ENCODE measurements at places on chromosomes 1 and 21. TPM values are rescaled to one million over a fixed set of nuclear protein-coding genes. Genes with fewer than 3 reads are reported as not detected.

DNA sequence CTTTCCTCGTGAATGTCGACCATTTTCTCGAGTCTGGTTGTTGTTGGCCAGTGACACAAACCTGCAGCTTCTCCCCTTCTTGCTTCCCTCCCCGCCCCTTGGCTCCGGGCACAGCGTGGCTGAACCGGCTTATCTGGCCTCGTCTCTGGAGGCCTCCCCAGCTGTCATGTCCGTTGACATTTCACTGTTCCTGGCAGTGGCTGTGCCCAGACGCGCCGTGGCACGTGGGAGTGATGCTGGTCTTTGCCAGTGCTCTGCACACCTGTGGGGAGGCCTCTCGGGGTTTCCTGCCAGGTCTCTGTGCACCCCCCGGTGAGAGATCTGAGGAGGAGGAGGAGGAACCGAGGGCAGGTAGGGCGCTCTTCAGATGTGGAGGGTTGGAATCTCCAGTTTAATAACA is 23.7 kb downstream of the SKI start:
- peaks cover 48% of the 10 kb centered on the region for H3K36me3 ChIP-seq
- no peaks in the 10 kb centered on the region for H3K27me3 ChIP-seq
- H3K4me1 ChIP-seq = peaks cover 22% of the 10 kb centered on the region
- no peak overlapping the region for H3K27ac ChIP-seq
- DNase-seq = no peak

GRCh38 chr21:14358775-14359174 is 24.2 kb downstream of the HSPA13 start:
- DNase-seq = no peak
- peaks cover 21% of the 10 kb centered on the region for H3K27me3 ChIP-seq
- H3K4me1 ChIP-seq = no peaks in the 10 kb centered on the region
- no peaks in the 10 kb centered on the region for H3K36me3 ChIP-seq
- no peak overlapping the region for H3K4me3 ChIP-seq

GRCh38 chr21:44057960-44058651 is 46.0 kb downstream of the TRAPPC10 start:
- peaks cover 45% of the 10 kb centered on the region for H3K4me1 ChIP-seq
- DNase-seq = peak; percentile 57
- H3K36me3 ChIP-seq = peaks cover 57% of the 10 kb centered on the region
- no peaks in the 10 kb centered on the region for H3K27me3 ChIP-seq

GRCh38 chr1:85544689-85545215 is 35.8 kb upstream of the CCN1 start:
- H3K36me3 ChIP-seq = no peaks in the 10 kb centered on the region
- no peak overlapping the region for H3K4me3 ChIP-seq
- peaks cover 25% of the 10 kb centered on the region for H3K27me3 ChIP-seq
- no peak for DNase-seq
- no peak overlapping the region for H3K27ac ChIP-seq

DNA sequence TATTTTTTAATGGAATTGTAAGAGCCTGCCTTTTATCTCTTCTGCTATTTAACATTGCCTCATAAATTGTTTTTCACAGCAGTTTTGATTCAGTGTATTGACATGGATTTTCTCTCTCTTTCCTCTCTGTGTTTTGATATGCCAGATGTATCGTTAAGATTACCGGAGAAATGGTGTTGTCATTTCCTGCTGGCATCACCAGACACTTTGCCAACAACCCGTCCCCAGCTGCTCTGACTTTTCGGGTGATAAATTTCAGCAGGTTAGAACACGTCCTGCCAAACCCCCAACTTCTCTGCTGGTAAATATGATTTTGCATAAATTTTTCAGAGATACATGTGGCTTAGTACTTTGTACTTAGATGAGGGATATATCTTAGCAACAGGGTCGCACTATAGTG is 23.1 kb upstream of the DYNLT5 start:
- peaks cover 7% of the 10 kb centered on the region for H3K27me3 ChIP-seq
- peak overlapping the region; percentile 19 for H3K4me3 ChIP-seq
- peaks cover 53% of the 10 kb centered on the region for H3K4me1 ChIP-seq
- DNase-seq = peak; percentile 41

- no peaks in the 10 kb centered on the region for H3K36me3 ChIP-seq
- no peak for DNase-seq
- no peaks in the 10 kb centered on the region for H3K4me1 ChIP-seq
- no peak overlapping the region for H3K27ac ChIP-seq
Measured at GRCh38 chr21:27719226-27719625, 752.3 kb upstream of the ADAMTS5 start.

DNA sequence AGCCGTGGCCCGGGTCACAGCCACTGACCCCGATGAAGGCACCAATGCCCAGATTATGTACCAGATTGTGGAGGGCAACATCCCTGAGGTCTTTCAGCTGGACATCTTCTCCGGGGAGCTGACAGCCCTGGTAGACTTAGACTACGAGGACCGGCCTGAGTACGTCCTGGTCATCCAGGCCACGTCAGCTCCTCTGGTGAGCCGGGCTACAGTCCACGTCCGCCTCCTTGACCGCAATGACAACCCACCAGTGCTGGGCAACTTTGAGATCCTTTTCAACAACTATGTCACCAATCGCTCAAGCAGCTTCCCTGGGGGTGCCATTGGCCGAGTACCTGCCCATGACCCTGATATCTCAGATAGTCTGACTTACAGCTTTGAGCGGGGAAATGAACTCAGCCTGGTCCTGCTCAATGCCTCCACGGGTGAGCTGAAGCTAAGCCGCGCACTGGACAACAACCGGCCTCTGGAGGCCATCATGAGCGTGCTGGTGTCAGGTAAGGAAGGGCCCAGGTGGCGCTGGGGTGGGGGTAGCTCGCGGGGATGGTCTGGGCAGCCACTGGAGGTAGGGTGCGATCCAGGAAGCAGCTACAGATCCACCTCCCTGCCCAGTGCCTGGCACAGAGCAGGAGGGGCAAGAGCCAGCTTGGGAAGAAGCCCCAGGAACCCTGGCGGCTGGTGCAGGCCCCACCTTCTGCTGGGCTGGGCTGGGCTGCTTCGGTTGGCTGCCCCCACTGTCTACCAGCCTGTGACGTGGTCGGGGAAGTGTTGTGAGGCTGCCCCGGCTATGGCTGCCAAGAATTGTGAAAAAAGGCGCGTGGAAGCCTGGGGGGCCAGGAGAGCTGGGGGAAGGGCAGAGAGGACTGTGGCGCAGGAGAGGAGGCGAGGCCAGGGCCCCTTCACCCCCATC is 3.8 kb downstream of the CELSR2 start:
- peaks cover 20% of the 10 kb centered on the region for H3K27me3 ChIP-seq
- DNase-seq = no peak
- no peaks in the 10 kb centered on the region for H3K36me3 ChIP-seq
- H3K4me3 ChIP-seq = no peak overlapping the region
- H3K27ac ChIP-seq = no peak overlapping the region

- no peaks in the 10 kb centered on the region for H3K36me3 ChIP-seq
- no peak overlapping the region for H3K4me3 ChIP-seq
- H3K4me1 ChIP-seq = no peaks in the 10 kb centered on the region
Measured at GRCh38 chr1:218259800-218260199, 25.3 kb upstream of the RRP15 start.

GRCh38 chr1:109912214-109912861 is 1.7 kb downstream of the CSF1 start:
- H3K36me3 ChIP-seq = peaks cover 51% of the 10 kb centered on the region
- no peak for DNase-seq
- H3K27ac ChIP-seq = peak overlapping the region; percentile 89
- peaks cover 79% of the 10 kb centered on the region for H3K4me1 ChIP-seq
- H3K27me3 ChIP-seq = no peaks in the 10 kb centered on the region

- H3K36me3 ChIP-seq = no peaks in the 10 kb centered on the region
- DNase-seq = no peak
- no peak overlapping the region for H3K27ac ChIP-seq
- no peak overlapping the region for H3K4me3 ChIP-seq
Measured at GRCh38 chr1:225534135-225534534, 106.3 kb upstream of the LBR start.

GRCh38 chr1:221947731-221948130 is 205.8 kb upstream of the DUSP10 start:
- DNase-seq = no peak
- no peak overlapping the region for H3K4me3 ChIP-seq
- H3K36me3 ChIP-seq = no peaks in the 10 kb centered on the region
- H3K27me3 ChIP-seq = peaks cover 2% of the 10 kb centered on the region
- H3K27ac ChIP-seq = no peak overlapping the region

- no peaks in the 10 kb centered on the region for H3K4me1 ChIP-seq
- DNase-seq = no peak
Measured at GRCh38 chr1:10608690-10609089, 133.9 kb downstream of the PEX14 start.

DNA sequence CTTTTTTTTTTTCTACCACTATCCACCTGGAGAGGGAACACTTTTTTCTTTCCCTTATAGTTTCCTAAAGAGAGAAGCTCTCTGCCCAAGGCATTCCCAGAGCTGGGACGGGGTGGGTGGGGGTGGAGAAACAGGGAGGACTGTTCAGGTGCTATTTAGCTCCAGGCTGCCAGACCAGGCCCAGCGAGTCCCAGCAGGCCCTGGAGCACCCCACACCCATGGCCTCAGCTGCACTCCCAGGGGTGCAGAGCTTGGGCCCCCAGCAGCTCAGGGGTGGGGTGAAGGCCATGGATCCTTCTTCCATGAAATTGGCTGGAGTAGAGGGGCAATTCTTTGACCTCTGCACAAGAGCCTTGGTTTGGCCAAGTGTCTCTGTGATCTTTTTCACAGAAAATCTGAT is 4.1 kb downstream of the ETV3L start:
- H3K27me3 ChIP-seq = no peaks in the 10 kb centered on the region
- H3K4me3 ChIP-seq = no peak overlapping the region
- H3K36me3 ChIP-seq = no peaks in the 10 kb centered on the region
- H3K27ac ChIP-seq = no peak overlapping the region
- no peak for DNase-seq

- no peak overlapping the region for H3K4me3 ChIP-seq
- DNase-seq = no peak
- H3K4me1 ChIP-seq = no peaks in the 10 kb centered on the region
- H3K36me3 ChIP-seq = no peaks in the 10 kb centered on the region
- H3K27me3 ChIP-seq = no peaks in the 10 kb centered on the region
Measured at GRCh38 chr1:187396929-187397796, 568.4 kb downstream of the PLA2G4A start.

GRCh38 chr1:212791261-212791675 is 309 bp downstream of the NSL1 start:
- H3K27me3 ChIP-seq = no peaks in the 10 kb centered on the region
- peaks cover 31% of the 10 kb centered on the region for H3K36me3 ChIP-seq
- peaks cover 49% of the 10 kb centered on the region for H3K4me1 ChIP-seq
- DNase-seq = no peak

DNA sequence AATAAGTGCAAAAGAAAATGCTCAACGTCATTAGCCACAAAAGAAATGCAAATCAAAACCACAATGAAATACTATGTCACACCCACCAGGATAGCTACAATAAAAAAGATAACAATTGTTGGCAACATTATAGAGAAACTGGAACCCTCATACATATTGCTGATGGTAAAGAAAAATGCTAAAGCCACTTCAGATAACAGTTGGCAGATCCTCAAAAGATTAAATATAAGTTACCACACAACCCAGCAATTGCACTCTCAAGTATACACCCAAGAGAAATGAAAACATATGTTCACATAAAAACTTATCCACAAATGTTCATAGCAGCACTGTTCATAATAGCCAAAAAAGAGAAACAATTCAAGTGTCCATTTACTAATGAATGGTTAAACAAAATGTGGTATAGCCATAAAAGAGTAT is 20.7 kb downstream of the TRIM33 start:
- no peak for DNase-seq
- H3K27ac ChIP-seq = no peak overlapping the region
- H3K4me1 ChIP-seq = peaks cover 35% of the 10 kb centered on the region
- no peaks in the 10 kb centered on the region for H3K27me3 ChIP-seq
- H3K36me3 ChIP-seq = peaks cover 39% of the 10 kb centered on the region

GRCh38 chr1:114342376-114342775 is 168.6 kb downstream of the TRIM33 start:
- peaks cover 83% of the 10 kb centered on the region for H3K4me1 ChIP-seq
- peaks cover 14% of the 10 kb centered on the region for H3K36me3 ChIP-seq
- peak; percentile 73 for DNase-seq
- H3K27ac ChIP-seq = peak overlapping the region; percentile 99
- no peak overlapping the region for H3K4me3 ChIP-seq

DNA sequence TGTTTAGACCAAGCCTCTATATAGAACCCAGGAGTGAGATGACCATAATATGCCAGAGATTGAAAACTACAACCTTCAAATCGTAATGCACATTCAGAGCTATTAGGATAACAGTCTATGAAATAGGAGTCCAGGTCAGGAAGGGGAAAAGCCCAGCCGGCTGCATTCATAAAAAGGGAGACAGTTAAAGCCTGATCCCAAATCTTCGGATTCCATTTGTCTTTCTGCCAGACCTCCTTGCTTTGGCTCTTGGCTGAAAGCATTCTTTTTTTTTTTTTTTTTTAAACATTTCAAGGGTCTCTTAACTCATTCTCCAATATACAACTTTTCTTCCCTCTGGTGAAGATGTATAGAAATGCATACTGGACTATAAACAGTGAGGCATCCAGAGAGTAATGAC is 81.1 kb downstream of the NTPCR start:
- H3K27me3 ChIP-seq = no peaks in the 10 kb centered on the region
- DNase-seq = no peak
- no peaks in the 10 kb centered on the region for H3K4me1 ChIP-seq
- H3K36me3 ChIP-seq = no peaks in the 10 kb centered on the region
- no peak overlapping the region for H3K27ac ChIP-seq

GRCh38 chr1:31510304-31510703 is 66.0 kb upstream of the TINAGL1 start:
- H3K36me3 ChIP-seq = no peaks in the 10 kb centered on the region
- DNase-seq = no peak
- H3K27me3 ChIP-seq = peaks cover 12% of the 10 kb centered on the region
- no peak overlapping the region for H3K4me3 ChIP-seq
- H3K27ac ChIP-seq = no peak overlapping the region

DNA sequence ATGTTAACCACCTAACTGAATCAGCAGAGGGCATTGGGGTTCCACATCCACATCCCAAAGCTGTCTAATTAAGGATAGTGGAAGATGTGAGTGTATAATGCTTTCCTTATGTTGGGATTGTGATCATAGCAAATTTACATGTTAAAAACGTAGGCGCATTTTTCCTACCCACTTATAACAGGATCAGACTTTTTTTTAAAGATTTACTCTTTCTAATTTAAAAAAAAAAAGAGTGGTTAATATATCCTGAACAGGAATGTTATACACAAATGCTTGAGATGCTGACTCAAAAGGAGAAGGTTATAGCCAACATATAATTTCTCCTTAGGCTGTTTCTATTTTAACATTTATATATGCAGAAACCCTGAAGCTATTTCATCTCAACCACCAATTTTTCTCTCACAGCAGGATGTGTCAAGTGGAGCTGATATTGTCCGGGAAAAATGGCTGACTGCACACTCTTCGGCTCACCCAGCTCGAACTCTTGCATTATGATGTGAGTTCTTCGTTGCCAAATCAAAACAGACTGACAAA is 40.3 kb downstream of the RGS5 start:
- H3K27me3 ChIP-seq = no peaks in the 10 kb centered on the region
- no peaks in the 10 kb centered on the region for H3K4me1 ChIP-seq
- H3K27ac ChIP-seq = no peak overlapping the region
- H3K36me3 ChIP-seq = no peaks in the 10 kb centered on the region
- DNase-seq = no peak
- no peak overlapping the region for H3K4me3 ChIP-seq

The HCRTR1 gene
- not detected for total RNA-seq

The ADAMTS4 gene
- total RNA-seq = 1.2 TPM

The RGS8 gene
- not detected for total RNA-seq

The CD1D gene
- not detected for total RNA-seq

The NUF2 gene
- 69.1 TPM for total RNA-seq

The OR2G3 gene
- not detected for total RNA-seq

The LCE3C gene
- not detected for total RNA-seq

The VHLL gene
- total RNA-seq = not detected
